ENCODE measurements at places on chromosomes 12 and 14. TPM values are rescaled to one million over a fixed set of nuclear protein-coding genes. Genes with fewer than 3 reads are reported as not detected.

GRCh38 chr14:77469067-77469505, 11.2 kb downstream of the AHSA1 start:
- H3K36me3 ChIP-seq, result peaks cover 44% of the 10 kb centered on the region
- H3K4me1 ChIP-seq, result no peaks in the 10 kb centered on the region
- no peak overlapping the region for H3K27ac ChIP-seq
- H3K27me3 ChIP-seq, result peaks cover 2% of the 10 kb centered on the region
- H3K4me3 ChIP-seq, result no peak overlapping the region

- peaks cover 6% of the 10 kb centered on the region for H3K4me1 ChIP-seq
- H3K27me3 ChIP-seq, result peaks cover 39% of the 10 kb centered on the region
- DNase-seq, result peak; percentile 59
- H3K36me3 ChIP-seq, result no peaks in the 10 kb centered on the region
- H3K27ac ChIP-seq, result no peak overlapping the region
These were observed 881 bp downstream of the PYGL start for GRCh38 chr14:50943261-50943942.

- DNase-seq, result peak; percentile 57
- H3K27me3 ChIP-seq, result no peaks in the 10 kb centered on the region
- H3K4me3 ChIP-seq, result peak overlapping the region; percentile 25
- peaks cover 26% of the 10 kb centered on the region for H3K4me1 ChIP-seq
- H3K36me3 ChIP-seq, result peaks cover 16% of the 10 kb centered on the region
These were observed 52.2 kb downstream of the GOLGA5 start for GRCh38 chr14:92846162-92846897.

GRCh38 chr12:93080994-93081809, 152.1 kb upstream of the EEA1 start:
- H3K27me3 ChIP-seq, result no peaks in the 10 kb centered on the region
- no peak overlapping the region for H3K4me3 ChIP-seq
- no peaks in the 10 kb centered on the region for H3K4me1 ChIP-seq

Gene RAPGEF3
- 4.5 TPM for total RNA-seq

GRCh38 chr14:56271970-56272369, 153.8 kb downstream of the PELI2 start:
- no peak overlapping the region for H3K4me3 ChIP-seq
- DNase-seq, result no peak
- no peaks in the 10 kb centered on the region for H3K4me1 ChIP-seq
- no peaks in the 10 kb centered on the region for H3K27me3 ChIP-seq
- no peak overlapping the region for H3K27ac ChIP-seq

GRCh38 chr12:70049596-70050360, 193.5 kb upstream of the CNOT2 start:
- peaks cover 8% of the 10 kb centered on the region for H3K4me1 ChIP-seq
- H3K27me3 ChIP-seq, result no peaks in the 10 kb centered on the region
- H3K4me3 ChIP-seq, result no peak overlapping the region
- no peaks in the 10 kb centered on the region for H3K36me3 ChIP-seq
- H3K27ac ChIP-seq, result no peak overlapping the region

DNA sequence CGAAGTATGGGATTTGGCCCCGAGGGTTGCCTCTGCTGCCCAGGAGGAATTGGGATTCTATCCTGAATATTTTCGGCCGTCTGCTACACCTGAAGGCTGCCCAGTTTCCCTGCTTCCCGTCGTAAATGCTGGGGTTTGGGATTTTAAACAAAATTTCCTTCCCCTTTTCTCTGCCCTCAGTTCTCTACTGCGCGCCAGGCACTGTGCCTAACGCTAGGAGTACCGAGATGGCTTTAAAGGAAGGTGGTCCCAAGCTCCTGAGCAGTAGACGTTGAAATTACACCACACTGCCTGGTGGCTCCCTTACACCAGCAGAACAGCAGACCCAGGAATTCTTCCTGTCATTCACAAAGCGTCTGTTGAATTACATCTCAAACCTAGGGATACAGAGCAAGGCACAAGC, 566 bp upstream of the PRDM4 start:
- DNase-seq, result no peak
- H3K27me3 ChIP-seq, result peaks cover 7% of the 10 kb centered on the region
- peaks cover 15% of the 10 kb centered on the region for H3K36me3 ChIP-seq

- H3K36me3 ChIP-seq, result no peaks in the 10 kb centered on the region
- H3K4me1 ChIP-seq, result no peaks in the 10 kb centered on the region
These were observed 23.8 kb downstream of the MMP17 start for GRCh38 chr12:131851741-131852550.

GRCh38 chr12:120740871-120741270, 15.2 kb downstream of the ACADS start:
- no peak for DNase-seq
- no peak overlapping the region for H3K4me3 ChIP-seq
- H3K4me1 ChIP-seq, result no peaks in the 10 kb centered on the region
- H3K27ac ChIP-seq, result no peak overlapping the region

- no peak overlapping the region for H3K4me3 ChIP-seq
- no peaks in the 10 kb centered on the region for H3K4me1 ChIP-seq
- H3K27ac ChIP-seq, result no peak overlapping the region
- no peaks in the 10 kb centered on the region for H3K36me3 ChIP-seq
- no peak for DNase-seq
These were observed 17.3 kb upstream of the RIMKLB start for GRCh38 chr12:8680533-8680932.
